Muscle of arm (tissue), 14 donors: ENCODE measurements at places on chromosomes 7 and 10.

DNA sequence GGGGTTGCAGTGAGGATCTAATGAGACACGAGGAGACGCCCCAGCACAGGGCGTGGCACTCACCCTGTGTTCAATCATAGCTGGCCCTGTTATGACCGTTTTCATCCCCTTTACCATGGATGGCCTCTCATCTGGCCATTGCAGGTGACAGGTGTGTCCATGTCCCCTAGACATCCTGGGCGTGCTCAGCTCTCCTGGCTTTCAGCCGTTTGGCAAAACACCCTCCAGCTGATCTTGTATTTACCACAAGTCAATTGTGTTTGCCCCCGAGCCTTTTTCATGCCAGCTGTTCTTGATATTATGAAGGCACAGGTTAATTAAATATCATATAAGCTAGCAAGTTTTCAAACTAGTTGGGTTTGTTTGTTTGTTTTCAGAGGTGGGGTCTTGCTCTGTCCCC lies 97.1 kb downstream of the CHST15 start:
- no peak for DNase-seq

DNA sequence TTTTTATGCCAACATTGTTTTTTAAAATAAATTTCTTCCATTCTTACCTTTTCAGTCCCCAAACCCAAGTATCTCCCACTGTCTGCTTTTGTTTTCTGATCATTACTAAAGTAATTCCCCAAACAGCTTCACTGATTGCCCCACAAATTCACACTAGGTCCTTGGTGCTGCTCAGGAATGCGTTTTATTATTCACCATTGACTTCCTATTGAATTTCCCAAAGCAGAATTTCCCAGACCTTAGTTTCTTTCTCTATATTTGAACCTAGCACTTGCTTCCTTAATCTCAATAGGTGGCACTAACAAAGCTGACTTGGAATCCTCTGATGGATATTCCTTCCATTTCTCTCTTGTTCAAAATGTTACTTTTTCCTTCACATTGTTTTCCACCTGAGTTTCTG lies 52.2 kb downstream of the FZD1 start:
- no peak for DNase-seq

DNA sequence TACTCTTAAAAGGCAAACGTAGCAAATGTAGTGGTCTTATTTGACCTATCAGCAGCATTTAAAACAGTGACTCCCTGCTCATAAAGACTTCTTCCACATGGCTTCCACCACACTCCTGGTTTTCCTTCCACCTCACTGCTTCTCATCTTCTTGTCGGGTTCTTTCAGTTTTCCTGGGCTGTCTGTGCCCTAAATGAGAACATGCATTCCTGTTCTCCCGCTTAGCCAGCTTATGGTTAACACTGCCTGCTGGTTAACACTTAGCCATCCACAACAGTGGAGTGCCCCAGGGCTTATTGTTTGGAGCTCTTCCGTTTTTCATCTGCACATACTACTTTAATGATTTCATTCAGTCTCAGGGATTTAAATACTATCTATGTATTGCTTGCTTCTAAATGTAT lies 34.3 kb upstream of the EXOC6 start:
- no peak for DNase-seq

DNA sequence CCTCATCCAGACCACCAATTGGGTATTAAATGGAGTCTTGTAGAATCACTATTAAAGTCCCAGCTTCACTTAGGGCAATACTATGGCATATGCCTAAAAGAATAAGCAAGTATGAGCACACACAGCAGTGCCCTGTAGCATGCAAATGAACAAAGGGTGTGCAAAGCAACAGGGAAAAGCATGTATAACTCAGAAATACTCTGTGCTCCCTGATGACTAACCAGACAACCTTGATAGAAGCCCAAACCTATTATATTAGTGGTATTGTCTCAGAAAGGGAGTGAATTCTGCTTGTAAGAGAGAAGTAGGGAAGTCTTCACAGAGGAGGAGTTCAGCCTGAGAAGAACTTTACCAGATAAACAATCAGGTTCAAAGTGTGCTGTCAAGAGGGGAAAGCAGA lies 131.2 kb downstream of the DGKI start:
- no peak for DNase-seq

GRCh38 chr7:6071406-6071805 lies 40.2 kb downstream of the ANKRD61 start:
- no peak for DNase-seq

- no peak for DNase-seq
These were observed 288.7 kb downstream of the SDK1 start for GRCh38 chr7:3589752-3590151.

DNA sequence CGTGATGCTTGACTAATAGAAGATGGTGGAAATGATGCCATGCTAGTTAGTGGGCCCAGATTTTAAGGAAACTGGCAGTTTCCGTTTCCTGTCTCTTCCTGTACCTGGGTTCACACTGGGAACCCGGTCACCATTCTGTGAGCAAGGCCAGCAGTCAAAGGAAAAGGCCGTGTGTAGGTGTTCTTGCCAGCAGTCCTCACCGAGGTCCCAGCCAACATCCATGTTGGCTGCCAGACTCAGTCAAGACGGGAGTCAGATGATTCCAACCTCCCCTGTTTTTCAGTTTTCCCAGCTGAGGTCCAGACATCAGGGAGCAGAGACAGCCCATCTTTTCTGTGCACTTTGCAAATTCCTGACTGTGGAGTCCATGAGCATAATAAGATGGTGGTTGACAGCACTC lies 15.2 kb upstream of the PILRB start:
- DNase-seq = peak; percentile 25

DNA sequence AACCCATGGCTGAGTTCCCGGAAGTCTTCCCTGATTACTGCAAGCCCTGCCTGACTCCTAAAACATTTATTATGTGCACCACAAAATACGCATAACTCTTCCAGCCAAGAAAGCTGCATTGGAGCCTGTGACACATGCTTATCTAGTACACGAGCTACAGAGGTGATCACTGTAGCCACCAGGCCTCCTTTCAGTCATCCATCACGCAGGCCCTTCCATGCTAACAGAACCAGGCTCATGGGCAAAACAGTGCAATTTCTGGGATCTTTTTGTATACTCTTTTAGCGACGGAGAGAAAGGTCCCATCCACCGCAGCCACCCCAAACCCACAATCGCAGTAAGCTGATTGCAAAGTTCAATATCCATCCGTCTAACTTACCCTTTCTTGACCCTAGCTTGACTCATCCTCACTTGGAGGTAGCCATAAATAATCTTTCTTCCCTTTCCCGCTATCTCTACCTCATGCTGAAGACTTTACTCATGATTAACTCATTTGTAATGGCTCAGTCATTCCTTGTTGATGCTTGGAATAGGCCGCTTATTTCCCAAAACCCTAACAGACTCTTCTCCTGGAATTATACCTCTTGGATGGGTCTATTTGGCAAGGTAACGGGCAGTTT lies 1203.5 kb downstream of the TYW1 start:
- DNase-seq = no peak

DNA sequence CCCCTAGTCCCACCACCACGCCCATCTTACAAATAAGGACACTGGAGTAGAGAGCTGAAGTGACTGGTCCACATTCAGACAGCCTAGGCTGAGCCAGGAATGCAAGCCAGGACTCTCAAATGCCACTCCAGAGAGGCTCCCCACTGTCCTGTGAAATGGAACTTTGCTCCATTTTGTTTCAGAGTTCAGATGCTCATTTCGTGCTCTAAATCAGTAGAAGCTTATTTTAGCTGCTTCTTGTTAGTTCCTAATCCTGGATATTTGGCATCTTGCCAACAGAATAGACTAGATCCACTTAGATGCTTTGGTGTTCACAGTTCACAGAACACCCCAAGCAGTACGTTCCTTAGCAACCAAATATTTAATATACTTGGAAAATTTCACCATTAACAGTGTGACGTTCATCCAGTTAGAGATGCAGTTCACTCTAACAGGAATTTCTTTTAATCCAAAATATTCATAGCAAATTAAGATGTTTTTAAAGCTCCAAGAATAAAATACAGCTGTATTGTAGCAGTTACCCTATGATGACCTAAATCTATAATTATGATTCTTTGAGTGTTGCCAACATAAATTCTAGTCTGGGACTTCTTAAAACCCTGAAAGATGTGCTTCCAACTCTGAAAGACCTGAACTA lies 7.3 kb downstream of the MMP21 start:
- peak; percentile 77 for DNase-seq

GRCh38 chr10:42976351-42977031 lies 100.4 kb upstream of the RET start:
- no peak for DNase-seq

- no peak for DNase-seq
These were observed 42.5 kb downstream of the JAKMIP3 start for GRCh38 chr10:132107949-132108877.

DNA sequence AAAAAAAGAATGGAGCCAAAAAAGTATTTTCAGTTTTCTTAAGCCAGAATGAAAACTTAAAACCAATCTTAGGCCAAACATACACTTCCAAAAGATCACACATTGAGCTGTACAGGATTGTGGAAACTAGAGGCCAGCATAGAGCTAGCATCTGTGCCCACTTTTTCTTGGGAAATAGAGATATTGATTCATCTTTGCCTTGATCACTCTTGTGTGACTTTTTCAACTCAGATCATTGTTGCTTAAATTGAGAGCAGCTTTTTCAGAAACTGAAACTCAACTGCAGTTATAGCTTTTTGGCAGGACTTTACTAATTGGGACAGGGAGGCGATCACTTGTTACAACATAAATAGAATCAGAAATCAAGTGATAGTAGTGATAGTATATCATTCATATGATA lies 132.2 kb downstream of the PRKG1 start:
- no peak for DNase-seq

GRCh38 chr10:118692872-118693271 lies 61.9 kb downstream of the CACUL1 start:
- DNase-seq = no peak

DNA sequence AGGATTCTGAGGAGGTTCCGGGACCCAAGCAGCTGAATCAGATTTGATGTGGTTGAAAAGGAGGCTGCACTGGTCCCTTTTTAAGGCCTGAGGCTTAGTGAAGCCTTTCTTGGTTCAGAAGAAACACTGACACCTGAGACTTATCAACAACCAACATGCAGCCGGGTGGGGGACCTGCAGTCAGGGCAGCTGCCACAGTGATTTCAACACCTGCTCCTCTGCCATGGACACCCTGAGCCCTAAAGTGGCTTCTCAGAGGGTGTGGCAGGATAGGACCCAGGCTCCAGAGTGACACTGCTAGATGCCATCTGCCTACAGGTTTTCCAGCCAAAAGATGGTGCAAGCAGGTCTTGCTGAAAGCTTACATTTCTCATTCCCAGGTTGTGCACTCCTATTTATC lies 99.3 kb downstream of the COL13A1 start:
- DNase-seq = no peak

- DNase-seq = no peak
These were observed 187.5 kb downstream of the GPAM start for GRCh38 chr10:111996103-111996502.

DNA sequence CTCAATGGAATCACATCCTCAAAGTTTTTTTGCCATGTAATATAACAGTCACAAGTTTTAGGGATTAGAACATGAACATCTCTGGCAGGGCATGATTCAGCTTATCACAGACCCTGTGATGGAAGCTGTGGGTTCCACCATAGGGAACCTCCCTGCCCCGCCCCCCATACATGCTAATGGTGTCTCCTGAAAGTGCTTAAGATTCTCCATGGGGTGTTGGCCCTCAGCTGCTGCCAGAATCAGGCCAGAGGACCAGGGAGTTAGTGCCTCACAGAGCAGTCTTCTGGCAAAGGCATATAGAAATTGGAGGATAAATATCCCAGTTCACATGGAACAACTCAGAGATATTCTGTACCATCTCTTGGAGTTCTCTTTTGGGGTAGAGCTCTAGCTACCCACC lies 119.4 kb downstream of the RAB11FIP2 start:
- no peak for DNase-seq

DNA sequence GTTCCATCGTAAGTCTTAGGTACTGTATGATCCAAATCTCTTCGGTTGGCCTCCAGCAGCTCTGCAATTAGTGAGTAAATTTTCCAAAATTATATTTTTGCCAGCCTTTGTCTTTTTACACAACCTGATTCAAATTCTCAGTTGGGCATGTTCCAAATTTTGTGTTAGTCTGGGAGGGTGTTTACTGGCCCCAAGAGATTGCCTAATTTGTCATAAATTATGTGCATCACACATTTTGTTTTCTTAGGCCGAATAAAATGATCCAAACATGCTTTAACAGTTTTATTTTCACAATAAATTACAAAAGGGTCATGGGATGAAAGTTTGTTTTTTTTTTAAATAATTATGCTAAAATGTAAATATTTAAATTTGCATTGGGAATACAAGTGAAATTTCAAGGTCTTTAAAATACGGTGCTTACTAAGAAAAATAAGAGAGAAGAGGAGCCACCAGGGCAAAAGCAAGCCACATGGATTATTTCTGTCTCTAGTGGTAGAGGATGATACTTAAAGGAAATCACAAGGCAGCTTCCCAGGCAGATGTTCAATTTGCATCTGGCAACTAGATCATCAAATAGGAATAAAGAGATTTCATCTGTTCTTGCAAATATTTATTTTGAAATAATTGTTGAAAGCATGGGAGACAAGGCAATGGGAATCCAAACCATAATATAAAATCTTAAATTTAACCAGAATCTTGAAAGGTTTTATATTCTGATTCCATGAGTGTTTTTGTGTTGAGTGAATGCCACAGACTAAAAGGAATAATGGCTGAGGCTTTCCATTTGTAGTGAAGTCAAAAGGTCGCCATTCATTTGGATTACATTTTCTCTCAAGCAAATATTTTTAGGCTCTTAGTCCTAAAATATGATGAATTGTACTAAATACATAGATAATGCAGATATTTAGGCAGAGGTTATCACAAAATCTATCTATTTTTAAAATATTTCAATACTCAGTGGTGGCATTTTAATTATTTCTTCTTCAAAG lies 111.1 kb downstream of the MDFIC start:
- DNase-seq = no peak

GRCh38 chr10:70145666-70146488 lies 623 bp downstream of the TYSND1 start:
- peak; percentile 59 for DNase-seq

- no peak for DNase-seq
These were observed 92.9 kb downstream of the SMURF1 start for GRCh38 chr7:99050971-99051370.

- no peak for DNase-seq
These were observed 156.4 kb upstream of the PCBD1 start for GRCh38 chr10:71044720-71045119.

- DNase-seq = no peak
These were observed 261.1 kb upstream of the ZMIZ1 start for GRCh38 chr10:78807504-78808203.

DNA sequence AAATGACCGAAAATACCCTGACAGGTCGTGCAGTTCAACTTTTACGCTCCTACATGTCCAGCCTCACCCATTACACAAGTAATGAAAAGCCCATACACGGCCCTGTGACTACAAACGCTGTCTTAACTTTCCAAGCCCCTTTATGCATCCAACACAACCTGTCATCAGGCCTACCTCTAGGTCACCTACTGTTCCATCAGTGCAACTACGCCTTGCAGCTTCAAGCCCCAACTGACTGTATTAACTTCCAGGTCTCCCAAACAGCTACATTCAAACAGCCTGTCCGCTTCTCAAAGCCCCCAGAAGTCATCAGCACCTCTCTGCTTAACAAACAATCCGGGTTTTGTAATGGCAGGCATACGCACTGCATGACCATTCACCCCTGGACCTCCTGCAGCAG lies 19.2 kb downstream of the ZNF107 start:
- no peak for DNase-seq

- no peak for DNase-seq
These were observed 7.8 kb upstream of the ZNF853 start for GRCh38 chr7:6607651-6608051.

GRCh38 chr10:94059178-94059883 lies 65.6 kb downstream of the PLCE1 start:
- DNase-seq = no peak

- DNase-seq = no peak
These were observed 33.6 kb downstream of the ST7 start for GRCh38 chr7:116986611-116987565.
